ENCODE measurements at places on chromosomes 3 and 15.

- DNase-seq, result no peak
These were observed 219.4 kb upstream of the BHLHE40 start for GRCh38 chr3:4759689-4760312.

GRCh38 chr3:51931756-51932155, 9.9 kb downstream of the RRP9 start:
- no peak for DNase-seq

DNA sequence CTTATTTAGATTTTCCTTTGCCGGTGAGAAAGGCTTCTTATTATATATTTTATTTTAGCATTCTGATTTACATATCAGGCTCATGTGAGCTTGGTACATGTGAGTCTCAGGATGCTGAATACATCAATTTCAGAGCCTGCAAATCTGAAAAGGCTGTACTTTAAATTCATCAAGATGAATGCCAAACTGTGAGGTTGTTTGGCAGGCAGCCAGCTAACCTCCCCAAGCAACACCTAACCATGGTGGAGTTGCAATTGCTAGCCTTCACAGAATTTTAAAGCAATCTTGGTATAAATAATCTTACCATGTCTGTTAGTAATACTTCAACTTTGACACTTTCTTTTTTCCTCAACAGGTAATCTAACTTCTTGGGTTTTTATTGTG, 252.5 kb downstream of the CDIN1 start:
- DNase-seq, result no peak

- DNase-seq, result no peak
These were observed 4.8 kb downstream of the SECISBP2L start for GRCh38 chr15:49041426-49041825.

DNA sequence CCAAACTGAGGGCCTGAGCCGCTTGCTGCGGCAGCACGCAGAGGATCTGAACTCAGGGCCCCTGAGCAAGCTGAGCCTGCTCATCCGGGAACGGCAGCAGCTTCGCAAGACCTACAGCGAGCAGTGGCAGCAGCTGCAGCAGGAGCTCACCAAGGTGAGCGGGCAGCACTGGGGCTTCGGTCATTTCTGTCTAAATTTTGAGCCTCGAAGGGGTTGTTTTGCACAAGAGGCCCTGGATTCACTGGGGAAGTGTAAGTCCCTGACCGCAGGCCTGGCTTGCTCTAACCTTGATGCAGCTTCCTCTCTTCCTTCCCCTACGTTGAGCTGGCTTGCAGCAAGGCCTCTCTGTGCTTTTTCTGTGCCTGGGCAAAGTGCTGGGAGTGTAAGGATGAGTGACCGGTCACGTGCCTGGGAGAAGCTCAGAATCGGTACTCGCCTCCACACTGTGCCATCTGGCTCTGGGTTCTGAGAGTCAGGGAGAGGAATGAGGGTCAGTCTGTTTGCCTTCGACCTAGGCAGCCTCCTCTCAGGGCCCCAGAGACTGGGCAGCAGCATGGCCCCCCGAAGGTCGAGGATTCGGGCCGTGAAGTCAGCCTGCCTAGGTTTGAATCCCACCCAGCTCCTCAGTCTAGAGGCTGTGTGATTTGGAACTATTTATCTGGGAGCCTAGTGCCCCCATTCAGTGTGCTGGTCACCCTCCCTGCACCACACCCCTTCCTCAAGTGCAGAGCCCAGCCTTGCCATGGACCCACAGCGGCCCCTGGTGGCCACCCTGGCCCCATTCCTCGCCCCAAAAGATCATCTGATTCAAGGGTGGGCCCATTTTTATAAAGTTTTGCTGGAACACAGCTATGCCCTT, 1.4 kb downstream of the FES start:
- peak; percentile 92 for DNase-seq

DNA sequence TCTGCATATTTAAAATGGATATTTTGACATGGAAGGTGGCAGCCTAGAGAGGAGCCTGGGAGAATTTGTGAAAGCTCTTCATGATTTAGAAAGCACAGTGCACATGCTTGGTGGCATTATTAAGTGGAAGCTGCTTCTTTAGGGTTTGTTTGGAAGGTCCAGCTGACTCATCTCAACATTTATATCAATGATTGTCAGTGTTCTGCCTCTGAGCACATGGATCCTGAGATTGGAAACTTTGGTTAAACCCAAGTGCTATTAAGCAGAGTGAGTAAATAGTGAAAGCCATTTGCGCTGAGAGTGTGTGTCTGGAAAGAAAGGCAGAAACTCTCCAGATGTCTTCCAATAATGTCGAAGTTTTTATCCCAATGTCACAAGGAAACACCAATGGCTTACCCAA, 7.4 kb downstream of the NOX5 start:
- DNase-seq, result no peak

GRCh38 chr3:177968891-177969290, 567.3 kb upstream of the KCNMB2 start:
- DNase-seq, result no peak

DNA sequence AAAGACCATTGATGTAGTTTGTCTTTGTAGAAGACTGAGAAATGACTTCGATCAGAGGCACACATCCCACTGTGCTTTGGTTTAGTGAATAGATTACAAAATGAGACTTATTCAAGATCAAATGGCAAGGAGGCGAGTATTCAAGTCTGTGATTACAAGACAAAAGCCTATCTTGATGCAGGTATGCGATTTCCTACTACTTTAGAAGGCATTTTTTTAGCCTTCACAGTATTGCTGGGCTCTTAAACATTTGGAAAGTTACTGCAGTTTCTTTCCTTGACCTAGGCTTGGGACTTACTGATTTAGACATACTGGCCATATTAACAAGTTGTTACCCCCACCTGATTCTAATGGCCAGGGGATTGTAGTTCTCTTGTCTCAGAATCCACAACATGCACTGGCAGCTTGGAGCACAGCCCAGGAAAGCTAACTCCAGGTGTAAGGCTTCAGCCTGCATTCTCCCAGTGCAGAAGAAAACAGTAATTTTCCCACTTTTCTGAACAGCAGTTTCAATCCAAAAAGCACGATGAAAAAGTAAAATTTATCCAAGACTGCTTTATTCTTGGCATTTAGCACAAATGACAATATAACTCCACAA, 311.6 kb downstream of the EPHA6 start:
- DNase-seq, result no peak

DNA sequence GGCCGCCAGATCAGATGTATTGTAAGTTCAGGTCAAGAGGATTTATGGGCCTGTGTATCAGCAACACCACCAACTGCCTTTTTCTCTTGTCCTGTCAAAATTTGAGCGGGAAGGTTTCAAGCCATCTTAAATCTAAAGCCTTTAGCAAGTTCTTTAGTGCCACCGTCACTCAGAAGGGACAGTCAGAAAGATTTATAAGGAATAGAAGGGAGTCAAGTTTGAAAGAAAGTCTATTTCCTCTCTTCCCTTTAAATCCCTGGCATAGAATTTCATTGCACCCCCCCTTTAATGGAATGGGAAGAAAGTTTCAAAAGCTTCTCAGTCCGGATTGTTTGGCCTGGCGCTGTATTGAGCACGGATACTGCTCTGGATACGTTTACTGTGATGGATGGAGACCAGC, 359.4 kb downstream of the FEZF2 start:
- DNase-seq, result no peak

DNA sequence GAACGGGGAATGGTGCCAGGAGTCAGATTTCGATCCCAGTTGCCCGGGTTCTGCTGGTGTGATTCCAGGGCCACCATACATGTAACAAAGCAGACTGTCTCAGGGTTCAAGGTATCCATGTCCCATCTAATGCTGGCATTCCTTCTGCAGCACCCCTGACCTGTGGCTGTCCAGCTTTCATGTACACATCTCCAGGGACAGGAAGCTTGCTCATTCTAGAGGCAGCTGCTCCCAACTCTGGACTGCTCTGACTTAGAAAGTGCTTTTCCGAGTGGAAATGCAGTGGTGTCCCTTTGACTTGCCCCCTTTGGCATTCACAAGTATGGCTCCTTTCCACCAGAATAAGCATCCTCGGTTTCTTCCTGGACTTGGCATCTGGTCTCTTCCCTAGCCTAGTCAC, 30.9 kb downstream of the PML start:
- DNase-seq, result no peak

DNA sequence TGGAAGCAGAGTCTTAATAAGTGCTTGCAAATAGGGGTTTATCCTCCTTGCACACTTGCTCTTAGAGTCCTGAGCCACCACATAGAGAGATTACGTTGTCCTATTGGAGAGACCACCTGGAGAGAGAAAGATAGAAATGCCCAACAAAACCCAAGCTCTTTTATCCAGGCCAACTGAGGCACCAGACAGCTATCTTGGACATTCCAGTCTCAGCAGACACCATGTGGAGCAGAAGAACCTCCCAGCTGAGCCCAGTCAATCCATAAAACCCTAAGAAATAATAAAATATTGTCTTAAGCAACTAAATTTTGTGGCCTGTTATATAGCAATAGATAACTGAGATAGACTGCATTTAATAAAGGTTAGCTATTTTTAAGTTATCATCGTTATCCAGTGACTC, 105.7 kb upstream of the PFN2 start:
- no peak for DNase-seq

DNA sequence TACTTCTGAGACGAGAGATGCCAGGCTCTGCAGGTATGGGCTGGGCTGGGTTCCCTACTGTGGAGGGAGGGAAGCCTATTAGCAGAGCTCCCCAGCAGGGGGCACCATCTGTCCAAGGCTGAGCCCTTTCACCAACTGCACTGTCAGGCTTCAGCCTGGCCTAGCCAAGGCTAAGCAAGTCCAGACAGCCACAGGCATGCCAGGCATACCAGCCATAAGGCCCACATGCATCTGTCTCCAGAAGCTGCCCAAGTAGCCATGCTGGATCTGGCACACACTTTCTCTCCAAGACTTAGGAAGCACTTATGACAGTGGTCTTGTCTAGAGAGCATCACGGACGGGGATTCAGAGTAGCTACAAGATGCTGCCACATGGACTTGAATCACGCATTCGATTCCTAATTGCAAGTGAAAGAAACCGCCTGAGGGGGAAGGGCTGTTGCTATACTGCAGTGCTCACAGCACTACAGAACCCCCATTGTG, 28.3 kb downstream of the RUVBL1 start:
- peak; percentile 81 for DNase-seq

- DNase-seq, result no peak
These were observed 984 bp upstream of the DUT start for GRCh38 chr15:48330105-48330785.

GRCh38 chr15:76575274-76575673, 238.7 kb downstream of the ISL2 start:
- DNase-seq, result no peak

DNA sequence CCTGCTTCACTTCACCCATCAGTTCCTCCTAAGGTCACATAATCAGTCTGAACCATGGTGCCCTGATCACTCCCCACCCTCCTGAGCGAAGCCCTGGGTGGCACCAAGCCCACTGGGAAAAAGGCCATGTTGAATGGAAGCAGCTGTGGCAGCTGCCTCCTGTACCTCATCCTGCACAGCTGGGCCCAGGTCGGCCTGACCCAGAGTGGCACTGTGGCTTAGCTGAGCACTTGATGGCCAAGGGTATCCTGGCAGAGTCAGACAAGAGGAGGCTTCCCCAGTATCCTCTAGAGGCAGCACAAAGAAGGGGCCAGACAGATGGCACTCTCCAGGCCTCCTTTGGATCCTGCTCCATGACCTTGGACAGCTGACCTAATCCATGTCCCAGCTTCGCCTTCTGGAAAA, 68.4 kb downstream of the TLE3 start:
- DNase-seq, result no peak

GRCh38 chr3:64908251-64908685, 220.5 kb upstream of the ADAMTS9 start:
- no peak for DNase-seq

GRCh38 chr3:31724651-31725050, 191.9 kb downstream of the STT3B start:
- no peak for DNase-seq

DNA sequence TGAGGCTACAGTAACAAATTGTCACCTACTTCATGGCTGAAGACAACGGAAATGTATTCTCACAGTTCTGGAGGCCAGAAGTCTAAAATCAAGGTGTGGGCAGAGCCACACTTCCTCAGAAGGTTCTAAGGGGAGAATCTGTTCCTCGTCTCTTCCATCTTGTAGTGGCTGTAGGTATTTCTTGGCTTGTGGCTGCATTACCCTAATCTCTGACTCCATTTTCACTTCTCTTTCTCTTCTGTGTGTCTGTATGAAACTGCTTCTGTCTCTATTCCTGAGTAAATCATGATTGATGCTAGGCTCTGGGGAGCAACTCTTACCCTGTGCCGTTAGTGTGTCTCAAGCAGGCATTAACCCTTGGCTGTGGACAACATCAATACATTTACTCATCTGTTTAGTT, 164.7 kb downstream of the SQOR start:
- DNase-seq, result no peak

- no peak for DNase-seq
These were observed 302.2 kb downstream of the TUSC7 start for GRCh38 chr3:117011687-117012250.

GRCh38 chr3:16932877-16933276, 48.1 kb downstream of the PLCL2 start:
- DNase-seq, result no peak

GRCh38 chr3:55170444-55170843, 242.6 kb upstream of the LRTM1 start:
- DNase-seq, result no peak

All from HuH-7 (cell line).